ENCODE measurements at places on chromosomes 4 and X. TPM values are rescaled to one million over a fixed set of nuclear protein-coding genes. Genes with fewer than 3 reads are reported as not detected.

DNA sequence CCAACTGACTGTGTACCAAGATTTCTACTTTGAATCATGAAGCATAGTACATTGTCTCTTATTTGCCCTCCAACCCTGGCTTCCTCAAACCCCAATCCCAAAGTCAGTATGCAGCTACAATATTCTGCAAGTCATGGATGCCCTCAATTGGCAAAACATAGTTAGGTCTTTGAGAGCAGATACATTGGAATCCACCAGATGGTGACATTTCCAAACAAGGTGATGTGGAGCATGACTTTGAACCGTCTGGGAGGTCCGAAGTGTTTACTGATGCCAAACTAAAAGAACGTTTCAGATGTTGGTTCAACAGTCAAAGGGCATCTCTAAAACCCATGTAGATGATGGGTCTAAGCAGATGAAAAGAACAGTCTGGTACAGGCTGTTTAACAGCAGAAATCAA lies 43.7 kb upstream of the FRMD7 start:
- no peak for DNase-seq
- no peak overlapping the region for H3K4me3 ChIP-seq
- H3K4me1 ChIP-seq, result no peaks in the 10 kb centered on the region

- no peaks in the 10 kb centered on the region for H3K4me1 ChIP-seq
- DNase-seq, result no peak
- no peaks in the 10 kb centered on the region for H3K27me3 ChIP-seq
- H3K36me3 ChIP-seq, result no peaks in the 10 kb centered on the region
- no peak overlapping the region for H3K4me3 ChIP-seq
- H3K27ac ChIP-seq, result no peak overlapping the region
These were observed 1.5 kb downstream of the HPRT1 start for GRCh38 chrX:134461437-134461836.

GRCh38 chrX:2774057-2774456 lies 22.2 kb downstream of the XG start:
- no peak overlapping the region for H3K27ac ChIP-seq
- H3K4me1 ChIP-seq, result no peaks in the 10 kb centered on the region
- H3K27me3 ChIP-seq, result no peaks in the 10 kb centered on the region
- peaks cover 10% of the 10 kb centered on the region for H3K36me3 ChIP-seq
- H3K4me3 ChIP-seq, result no peak overlapping the region

DNA sequence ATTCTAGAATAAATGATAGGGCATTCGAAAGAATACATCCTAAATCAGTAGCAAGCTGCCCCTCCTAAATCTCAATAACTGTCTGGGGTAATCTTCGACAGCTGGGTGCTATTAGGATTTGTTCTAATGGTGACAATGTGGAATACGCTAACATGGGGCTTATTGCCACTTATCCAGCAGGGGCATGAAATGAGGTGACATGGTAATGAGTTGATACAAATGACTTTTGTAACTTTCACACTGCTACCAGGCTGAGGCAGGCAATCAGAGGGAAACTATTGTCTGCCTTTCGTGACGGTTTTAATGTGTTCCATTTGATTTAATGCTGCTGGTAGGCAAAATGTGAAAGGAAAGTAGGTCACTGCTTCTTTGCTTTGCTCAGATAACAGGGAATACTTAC lies 1047.4 kb upstream of the PABPC4L start:
- no peaks in the 10 kb centered on the region for H3K4me1 ChIP-seq
- H3K27ac ChIP-seq, result no peak overlapping the region
- DNase-seq, result no peak
- H3K4me3 ChIP-seq, result no peak overlapping the region

- DNase-seq, result no peak
- H3K36me3 ChIP-seq, result no peaks in the 10 kb centered on the region
- H3K27ac ChIP-seq, result no peak overlapping the region
- H3K27me3 ChIP-seq, result no peaks in the 10 kb centered on the region
- no peak overlapping the region for H3K4me3 ChIP-seq
These were observed 119.4 kb downstream of the AKAP4 start for GRCh38 chrX:50081282-50081889.

DNA sequence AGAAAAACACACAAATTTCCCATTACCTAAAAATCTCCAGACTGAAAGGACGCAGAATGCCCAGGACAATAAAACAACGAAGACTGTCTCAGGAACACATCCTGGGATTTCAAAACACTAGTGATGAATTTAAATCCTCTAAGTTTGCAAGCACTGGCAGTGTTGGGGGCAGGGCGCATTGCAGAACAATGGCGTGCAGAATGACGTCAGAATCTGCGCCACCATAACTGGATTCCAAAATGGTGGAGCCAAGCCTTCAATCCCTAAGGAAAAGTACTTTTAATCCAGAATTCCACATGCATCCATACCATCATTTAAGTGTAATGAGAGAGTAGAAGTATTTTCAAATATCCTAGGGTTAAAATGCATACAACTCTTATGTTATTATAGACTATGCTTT lies 679.1 kb downstream of the TRIML1 start:
- H3K27ac ChIP-seq, result no peak overlapping the region
- H3K27me3 ChIP-seq, result no peaks in the 10 kb centered on the region
- no peaks in the 10 kb centered on the region for H3K36me3 ChIP-seq
- no peaks in the 10 kb centered on the region for H3K4me1 ChIP-seq
- H3K4me3 ChIP-seq, result no peak overlapping the region

GRCh38 chr4:158667651-158668198 lies 4.0 kb downstream of the C4orf46 start:
- H3K4me1 ChIP-seq, result peaks cover 14% of the 10 kb centered on the region
- no peak overlapping the region for H3K27ac ChIP-seq
- no peak overlapping the region for H3K4me3 ChIP-seq
- H3K36me3 ChIP-seq, result no peaks in the 10 kb centered on the region
- no peaks in the 10 kb centered on the region for H3K27me3 ChIP-seq

- no peaks in the 10 kb centered on the region for H3K4me1 ChIP-seq
- H3K4me3 ChIP-seq, result no peak overlapping the region
- peaks cover 9% of the 10 kb centered on the region for H3K27me3 ChIP-seq
- DNase-seq, result no peak
- H3K36me3 ChIP-seq, result no peaks in the 10 kb centered on the region
These were observed 623 bp downstream of the FGG start for GRCh38 chr4:154611833-154612232.

GRCh38 chr4:79297479-79297878 lies 28.4 kb downstream of the NAA11 start:
- no peak overlapping the region for H3K27ac ChIP-seq
- no peaks in the 10 kb centered on the region for H3K4me1 ChIP-seq
- no peak overlapping the region for H3K4me3 ChIP-seq

DNA sequence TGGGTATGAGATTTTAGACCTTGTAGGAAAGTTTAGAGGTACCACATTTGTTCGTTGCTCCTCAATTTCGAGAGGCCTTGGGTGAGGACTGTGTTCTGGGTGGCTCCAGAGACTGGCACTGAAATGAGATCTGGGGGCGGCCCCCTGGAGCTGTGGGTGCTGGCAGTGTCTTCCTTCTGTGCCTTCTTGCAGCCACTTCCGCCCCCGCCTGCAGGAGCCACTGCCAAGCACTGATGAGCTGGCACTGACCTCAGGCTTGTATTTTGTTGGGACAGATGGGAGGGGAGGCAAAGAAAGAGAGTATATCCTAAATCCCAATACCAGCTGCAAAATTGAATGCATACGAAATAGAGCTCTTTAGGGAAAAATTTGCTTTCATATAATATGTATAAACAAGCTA lies 64.5 kb upstream of the CLDN34 start:
- H3K27me3 ChIP-seq, result no peaks in the 10 kb centered on the region
- no peak for DNase-seq
- H3K36me3 ChIP-seq, result no peaks in the 10 kb centered on the region
- no peak overlapping the region for H3K27ac ChIP-seq
- H3K4me1 ChIP-seq, result no peaks in the 10 kb centered on the region

DNA sequence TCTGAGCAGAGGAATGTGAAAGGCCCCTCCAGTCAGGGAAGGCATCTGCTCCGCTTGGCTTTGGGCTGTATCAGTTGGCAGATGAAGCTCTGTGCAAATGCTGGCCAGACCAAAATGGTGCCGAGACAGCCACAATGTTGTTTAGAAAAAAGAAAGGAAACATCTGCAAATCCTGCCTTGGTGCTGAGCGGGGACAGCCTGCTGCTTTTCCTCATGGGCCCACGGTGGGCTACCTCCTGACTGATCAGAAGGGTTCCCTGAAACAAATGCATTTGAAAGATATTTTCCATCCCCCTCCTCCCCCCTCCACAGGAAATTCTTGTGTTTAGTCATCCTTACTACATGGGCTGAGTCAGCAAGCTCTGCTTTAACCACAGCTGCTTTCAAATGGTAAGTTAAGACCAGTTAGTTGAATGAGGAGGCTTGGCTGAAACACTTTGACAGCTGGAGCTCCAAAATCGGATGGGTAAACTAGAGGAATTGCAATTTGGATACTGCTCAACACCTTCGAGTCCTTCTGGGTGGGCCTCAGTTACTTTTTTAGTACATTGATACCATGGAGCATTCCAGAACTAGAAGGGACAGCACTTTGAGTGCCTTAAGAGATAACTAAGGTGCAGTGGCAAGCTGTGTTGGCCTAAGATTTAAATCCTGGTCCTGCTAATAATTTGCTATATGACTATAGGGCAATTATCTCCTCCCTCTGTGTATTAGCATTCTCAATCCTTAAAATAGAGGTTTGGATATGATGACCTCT lies 36.0 kb downstream of the PLAC1 start:
- DNase-seq, result no peak
- H3K4me3 ChIP-seq, result no peak overlapping the region
- H3K36me3 ChIP-seq, result no peaks in the 10 kb centered on the region
- no peaks in the 10 kb centered on the region for H3K27me3 ChIP-seq
- no peak overlapping the region for H3K27ac ChIP-seq
- peaks cover 16% of the 10 kb centered on the region for H3K4me1 ChIP-seq

- no peak overlapping the region for H3K4me3 ChIP-seq
- H3K27me3 ChIP-seq, result no peaks in the 10 kb centered on the region
- no peak for DNase-seq
- no peaks in the 10 kb centered on the region for H3K36me3 ChIP-seq
- no peaks in the 10 kb centered on the region for H3K4me1 ChIP-seq
These were observed 207.3 kb upstream of the RADX start for GRCh38 chrX:106404512-106404911.

GRCh38 chr4:138692411-138692810 lies 323.2 kb upstream of the NOCT start:
- no peaks in the 10 kb centered on the region for H3K36me3 ChIP-seq
- no peak overlapping the region for H3K4me3 ChIP-seq
- H3K27ac ChIP-seq, result no peak overlapping the region
- H3K27me3 ChIP-seq, result no peaks in the 10 kb centered on the region
- no peak for DNase-seq

DNA sequence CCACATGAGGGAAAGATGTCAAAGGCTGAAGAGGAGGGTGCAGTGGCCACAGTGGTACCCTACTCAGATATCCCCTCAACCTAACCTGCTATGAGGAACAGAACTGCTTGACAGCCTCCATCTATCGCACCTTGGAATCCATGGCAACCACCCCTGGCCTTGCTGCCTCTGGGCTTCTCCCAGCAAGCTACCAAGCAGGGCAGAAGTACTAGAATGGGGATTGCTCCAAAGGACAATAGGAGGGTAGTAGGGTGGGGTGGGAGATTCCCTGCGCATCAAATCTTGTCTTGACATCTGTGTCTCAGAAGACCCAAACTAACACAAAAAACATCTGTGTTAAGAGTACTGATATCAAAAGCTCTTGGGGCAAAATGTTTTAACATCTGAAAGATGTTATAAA lies 118.2 kb downstream of the FBXW7 start:
- no peaks in the 10 kb centered on the region for H3K27me3 ChIP-seq
- H3K27ac ChIP-seq, result no peak overlapping the region
- H3K4me3 ChIP-seq, result no peak overlapping the region

DNA sequence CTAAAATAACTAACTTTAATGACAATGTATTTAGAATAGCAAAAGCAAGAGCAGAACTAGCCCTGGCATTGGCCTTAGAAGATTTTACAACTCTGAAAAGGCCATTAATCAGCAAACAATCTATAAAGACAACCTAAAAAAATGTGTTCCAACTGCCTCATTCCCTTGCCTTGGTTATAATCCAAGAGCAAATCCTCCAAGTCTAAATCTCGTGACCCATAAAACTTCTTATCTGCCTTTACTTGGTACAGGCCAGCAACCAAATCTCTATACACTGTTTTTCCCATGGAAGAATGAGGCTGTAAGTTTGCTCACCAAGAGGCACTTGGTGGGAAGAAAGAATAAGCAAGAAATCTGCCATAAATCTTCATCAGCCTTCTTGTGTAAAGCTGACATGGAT lies 175.3 kb upstream of the MID1 start:
- no peaks in the 10 kb centered on the region for H3K4me1 ChIP-seq
- H3K27me3 ChIP-seq, result no peaks in the 10 kb centered on the region
- no peak for DNase-seq
- no peaks in the 10 kb centered on the region for H3K36me3 ChIP-seq
- H3K27ac ChIP-seq, result no peak overlapping the region
- no peak overlapping the region for H3K4me3 ChIP-seq

DNA sequence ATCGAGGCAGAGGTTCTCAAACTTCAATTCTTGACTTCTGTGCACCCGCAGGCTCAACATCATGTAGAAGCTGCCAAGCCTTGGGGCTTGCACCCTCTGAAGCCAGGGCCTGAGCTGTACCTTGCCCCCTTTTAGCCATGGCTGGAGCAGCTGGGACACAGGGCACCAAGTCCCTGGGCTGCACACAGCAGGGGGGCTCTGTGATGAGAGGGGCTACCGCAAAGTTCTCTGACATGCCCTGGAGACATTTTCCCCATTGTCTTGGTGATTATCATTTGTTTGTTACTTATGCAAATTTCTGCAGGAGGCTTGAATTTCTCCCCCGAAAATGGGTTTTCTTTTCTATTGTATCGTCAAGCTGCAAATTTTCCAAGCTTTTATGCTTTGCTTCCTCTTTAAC lies 4.9 kb upstream of the MAGEB17 start:
- H3K4me3 ChIP-seq, result no peak overlapping the region
- H3K4me1 ChIP-seq, result no peaks in the 10 kb centered on the region

DNA sequence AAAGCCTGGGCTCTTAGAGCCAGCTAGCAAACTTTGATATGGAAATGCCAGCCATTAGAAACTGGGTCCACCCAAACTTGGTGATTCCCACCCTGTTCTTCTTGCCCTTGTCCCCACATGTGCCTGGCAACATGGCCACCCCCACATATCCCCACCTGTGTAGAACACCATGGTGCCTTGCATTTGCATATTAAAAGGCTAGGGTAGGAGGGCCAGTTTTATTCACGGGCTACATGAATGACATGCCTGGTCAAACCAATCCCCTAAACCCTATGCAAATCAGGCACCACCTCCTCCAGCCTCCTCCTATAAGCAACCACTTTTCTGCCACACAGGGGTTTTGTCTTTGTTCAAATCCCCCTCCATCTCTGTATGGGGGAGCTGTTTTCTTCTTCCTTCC lies 104.9 kb downstream of the CLNK start:
- no peak for DNase-seq
- peaks cover 6% of the 10 kb centered on the region for H3K4me1 ChIP-seq
- H3K27ac ChIP-seq, result no peak overlapping the region
- H3K4me3 ChIP-seq, result no peak overlapping the region
- no peaks in the 10 kb centered on the region for H3K36me3 ChIP-seq

Gene ANAPC4
- 16.9 TPM for total RNA-seq

Gene PSMD10
- total RNA-seq, result 36.0 TPM

Gene NHS
- total RNA-seq, result 9.9 TPM

Gene FOXR2
- not detected for total RNA-seq

Gene TRO
- total RNA-seq, result 3.3 TPM

All from suprapubic skin (tissue), 4 donors.